ENCODE measurements at places on chromosomes 3 and 15.

- no peak for DNase-seq
Observed at GRCh38 chr15:96860741-96861140, 530.2 kb downstream of the NR2F2 start.

DNA sequence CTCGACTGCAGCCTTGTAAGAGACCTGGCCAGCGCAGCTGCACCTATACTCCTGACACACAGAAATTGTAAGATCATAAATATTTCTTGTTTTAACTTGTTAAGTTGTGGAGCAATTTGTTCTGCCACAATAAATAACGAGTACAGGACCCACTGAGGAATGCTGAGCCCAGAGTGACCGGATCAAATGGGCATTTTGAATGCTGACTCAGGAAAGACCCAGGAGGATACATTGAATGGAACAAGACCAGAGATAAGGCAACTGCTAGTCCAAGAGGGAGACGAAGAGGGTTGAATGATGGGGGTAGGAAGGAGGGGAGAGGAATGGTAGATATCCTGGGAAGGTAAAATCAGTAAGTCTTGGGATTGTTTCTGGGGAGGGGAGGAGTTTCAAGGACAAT lies 8.9 kb upstream of the C3orf70 start:
- no peak for DNase-seq

GRCh38 chr3:11438646-11439045 lies 166.4 kb downstream of the ATG7 start:
- no peak for DNase-seq

GRCh38 chr3:17478673-17479072 lies 263.8 kb downstream of the TBC1D5 start:
- DNase-seq, result no peak
